ENCODE measurements at places on chromosomes 12 and 14.

- DNase-seq, result no peak
Measured at GRCh38 chr12:57612711-57613426, 1.6 kb downstream of the ARHGEF25 start.

GRCh38 chr14:68343534-68344118 is 449.2 kb downstream of the ZFP36L1 start:
- DNase-seq, result no peak

- no peak for DNase-seq
Measured at GRCh38 chr12:65786041-65786440, 38.2 kb upstream of the HMGA2 start.

GRCh38 chr12:39103552-39104165 is 198.3 kb upstream of the CPNE8 start:
- peak; percentile 4 for DNase-seq

- no peak for DNase-seq
Measured at GRCh38 chr14:59055006-59055405, 133.5 kb upstream of the DAAM1 start.

- no peak for DNase-seq
Measured at GRCh38 chr14:79111987-79112501, 941.9 kb downstream of the NRXN3 start.

GRCh38 chr14:60736494-60736893 is 1.9 kb downstream of the MNAT1 start:
- DNase-seq, result no peak

DNA sequence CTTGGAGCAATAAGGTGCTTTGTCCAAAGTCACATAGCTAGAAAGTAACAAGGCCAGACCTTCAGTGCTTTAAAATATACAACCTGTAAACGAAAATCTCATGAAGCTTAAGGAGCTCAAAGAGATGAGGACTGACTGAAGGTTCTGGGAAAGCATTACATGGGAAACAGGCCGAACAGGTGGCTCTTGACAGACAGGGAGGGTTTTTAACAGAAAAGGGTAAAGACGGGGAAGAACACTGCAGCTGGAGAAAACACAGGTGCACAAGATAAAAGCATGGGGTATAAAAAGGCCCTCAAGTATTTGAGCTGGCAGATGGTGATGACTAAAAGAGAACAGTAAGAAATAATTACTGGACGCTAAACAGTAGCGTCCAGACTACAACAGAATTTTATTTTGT is 257.2 kb downstream of the NELL2 start:
- DNase-seq, result no peak

DNA sequence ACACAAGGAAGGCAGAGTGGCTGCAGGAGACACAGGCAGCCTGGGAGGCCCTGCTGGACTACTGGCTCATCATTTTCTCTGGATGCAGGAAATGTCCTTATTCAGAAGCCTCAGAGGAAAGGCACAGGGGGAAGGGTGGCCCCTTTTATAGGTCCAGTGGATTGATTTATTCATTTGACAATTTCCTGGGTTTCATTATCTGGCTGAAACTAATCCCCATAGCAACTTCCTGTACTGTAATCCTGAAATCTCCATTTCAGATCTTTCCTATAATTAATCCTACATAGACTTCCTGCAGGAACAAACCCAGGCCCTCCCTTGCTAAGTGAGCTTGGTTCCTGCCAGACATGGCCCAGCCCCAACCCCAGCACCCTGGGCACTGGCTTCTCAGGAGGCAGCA is 23.0 kb downstream of the KRT76 start:
- no peak for DNase-seq

DNA sequence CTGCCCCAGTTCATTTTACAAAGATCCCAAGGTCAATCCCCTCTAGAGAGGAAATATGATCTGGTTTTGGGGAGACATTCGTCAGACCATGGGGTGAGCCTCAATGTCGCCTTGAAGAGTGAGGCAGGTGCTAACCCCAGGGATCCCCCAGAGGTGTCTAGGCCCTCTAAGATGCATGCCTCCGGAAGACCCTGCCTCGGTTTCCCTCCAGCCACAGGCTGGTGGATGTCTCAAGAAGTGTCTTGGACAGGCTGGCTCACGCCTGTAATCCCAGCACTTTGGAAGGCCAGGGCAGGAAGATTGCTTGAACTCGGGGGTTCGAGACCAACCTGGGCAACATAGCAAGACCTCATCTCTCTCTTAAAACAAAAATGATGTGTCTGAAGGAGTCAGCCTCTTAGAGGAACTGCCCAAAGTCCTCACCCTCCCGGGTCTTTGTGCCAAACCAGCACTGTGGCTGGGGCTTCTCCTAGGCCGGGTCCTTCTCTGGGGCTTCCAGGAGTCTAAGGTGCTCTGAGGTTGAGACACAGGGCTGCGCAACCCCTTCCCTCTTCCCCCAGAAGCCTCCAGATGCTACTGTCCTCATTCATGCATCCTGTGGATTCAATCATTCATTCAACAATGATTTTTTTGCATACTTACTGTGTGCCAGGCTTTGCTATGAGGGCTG is 24.7 kb upstream of the BEGAIN start:
- no peak for DNase-seq

- DNase-seq, result no peak
Measured at GRCh38 chr14:55605793-55606192, 25.8 kb downstream of the KTN1 start.

GRCh38 chr14:24428628-24429394 is 657 bp downstream of the CBLN3 start:
- DNase-seq, result no peak

- no peak for DNase-seq
Measured at GRCh38 chr14:58272588-58273372, 25.6 kb upstream of the ARID4A start.

GRCh38 chr14:98754343-98755020 is 517.5 kb downstream of the BCL11B start:
- no peak for DNase-seq

- DNase-seq, result no peak
Measured at GRCh38 chr12:130427381-130427887, 89.7 kb downstream of the PIWIL1 start.

GRCh38 chr12:70919597-70920035 is 922 bp downstream of the PTPRR start:
- no peak for DNase-seq

GRCh38 chr12:46267825-46268582 is 839 bp downstream of the SLC38A1 start:
- DNase-seq, result no peak

DNA sequence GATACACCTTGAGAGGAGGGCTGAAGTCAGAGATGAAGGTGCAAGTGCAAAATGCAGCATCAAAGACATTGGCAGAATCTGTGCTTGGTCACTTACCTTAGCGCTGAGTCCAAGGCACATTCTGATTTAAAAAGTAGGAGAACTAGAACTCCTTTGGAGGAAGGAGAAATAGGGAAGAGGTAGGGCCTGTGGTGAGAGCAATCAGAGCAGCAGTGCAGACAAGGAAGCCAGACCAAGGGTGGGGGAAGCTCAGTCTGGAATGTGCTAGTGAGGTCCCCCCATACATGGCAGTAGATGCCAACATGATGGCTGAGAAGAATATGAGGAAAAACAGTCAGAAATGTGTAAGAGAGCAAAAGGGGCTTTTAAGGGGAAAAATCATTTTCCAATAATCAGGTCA is 206.5 kb downstream of the SSPN start:
- DNase-seq, result no peak

- DNase-seq, result no peak
Measured at GRCh38 chr12:124299628-124300388, 4.9 kb downstream of the RFLNA start.

- no peak for DNase-seq
Measured at GRCh38 chr12:50271724-50272247, 11.5 kb downstream of the LIMA1 start.

- DNase-seq, result no peak
Measured at GRCh38 chr12:15541996-15542631, 219.8 kb downstream of the PTPRO start.

DNA sequence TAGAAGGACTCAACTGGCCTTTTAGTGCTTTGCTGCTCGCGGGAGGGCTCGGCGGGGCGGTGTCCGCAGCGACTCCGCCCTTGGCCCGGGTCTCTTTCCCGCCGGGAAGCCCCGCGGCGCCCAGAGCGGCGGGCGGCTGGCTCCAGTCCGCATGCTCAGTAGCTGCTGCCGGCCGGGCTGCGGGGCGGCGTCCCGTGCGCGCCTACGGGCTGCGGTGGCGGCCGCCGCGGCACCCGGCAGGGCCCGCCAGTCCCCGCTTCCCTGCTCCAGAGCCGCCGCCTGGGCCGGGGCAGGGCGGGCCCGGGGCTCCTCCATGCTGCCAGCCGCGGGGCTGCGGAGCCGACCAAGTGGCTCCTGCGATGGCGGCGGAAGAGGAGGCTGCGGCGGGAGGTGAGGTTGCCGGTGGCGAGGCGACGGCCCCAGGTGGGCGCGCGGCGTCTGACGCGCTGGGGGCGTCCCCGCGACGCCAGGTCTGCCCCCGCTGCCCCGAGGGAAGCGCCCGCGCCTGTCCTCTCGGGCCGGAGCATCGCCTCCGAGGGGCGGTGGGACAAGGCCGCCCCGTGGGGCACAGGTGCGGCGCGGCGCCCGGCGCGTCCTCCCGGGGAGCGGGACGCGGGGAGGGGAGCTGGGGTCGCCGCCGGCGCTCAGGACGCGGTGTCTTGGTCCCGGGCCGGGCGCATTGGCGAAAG is at the start of gene BMAL2:
BMAL2 (plus strand) TSS at position 123 of the 689 bp plus-strand sequence; CDS start at position 360, 237 bp downstream.
- peak; percentile 58 for DNase-seq

- no peak for DNase-seq
Measured at GRCh38 chr14:104938960-104939359, 14.3 kb downstream of the PLD4 start.

GRCh38 chr12:122013136-122013535 is 8.5 kb upstream of the BCL7A start:
- no peak for DNase-seq

- no peak for DNase-seq
Measured at GRCh38 chr12:94272280-94272679, 123.9 kb downstream of the PLXNC1 start.

GRCh38 chr14:33364466-33364865 is 425.8 kb downstream of the NPAS3 start:
- no peak for DNase-seq

GRCh38 chr12:98594050-98594835 is 757 bp downstream of the SLC25A3 start:
- DNase-seq, result no peak

GRCh38 chr12:103882861-103883596 is 42.0 kb upstream of the NT5DC3 start:
- no peak for DNase-seq

GRCh38 chr14:51648296-51648695 is 3.4 kb upstream of the FRMD6 start:
- no peak for DNase-seq

- no peak for DNase-seq
Measured at GRCh38 chr12:54030889-54031471, 1.9 kb upstream of the HOXC5 start.

- DNase-seq, result no peak
Measured at GRCh38 chr12:39112064-39112463, 206.7 kb upstream of the CPNE8 start.

DNA sequence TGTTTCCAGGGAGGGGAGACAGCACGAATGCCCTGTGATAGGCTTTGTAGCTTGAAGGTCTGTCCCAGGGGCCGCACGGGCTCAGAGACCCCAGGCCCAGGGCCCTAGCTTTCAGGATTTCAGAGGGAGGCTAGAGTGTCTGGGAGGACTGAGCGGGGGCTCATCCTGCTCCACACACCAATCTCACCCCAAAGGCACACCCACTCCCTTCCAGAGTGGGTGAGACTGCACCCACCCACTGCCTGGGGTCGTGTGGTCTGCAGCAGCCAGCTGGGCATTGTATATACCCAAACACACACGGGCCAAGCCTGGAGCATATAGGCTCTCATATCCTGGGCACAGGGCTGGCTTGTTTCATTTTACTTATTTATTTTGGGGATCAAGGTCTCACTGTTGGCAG is 5.8 kb upstream of the SLC25A47 start:
- no peak for DNase-seq

- DNase-seq, result no peak
Measured at GRCh38 chr12:112381406-112381882, 787 bp downstream of the HECTD4 start.

DNA sequence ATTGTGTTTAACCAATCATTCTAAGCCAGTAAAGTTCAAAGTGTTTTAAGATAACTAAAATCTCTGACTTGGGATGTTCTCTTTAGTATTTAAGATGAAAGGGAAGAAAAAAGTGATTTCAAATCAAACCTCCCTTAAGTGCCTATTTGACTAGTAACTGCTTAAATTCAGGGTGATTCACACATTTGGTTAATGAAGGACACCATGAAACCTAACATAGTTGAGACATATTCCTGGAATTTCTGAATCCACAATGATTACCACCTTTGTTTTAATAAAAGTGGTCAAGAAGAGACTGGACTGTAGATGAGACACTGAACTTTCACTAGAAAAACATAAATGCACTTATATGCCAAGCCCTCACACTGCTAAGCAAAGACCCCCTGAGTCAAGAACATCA is 138.7 kb downstream of the MED13L start:
- DNase-seq, result no peak

Data from NCI-H1694 treated with DMSO at 0.1 percent for 48 hours (cell line).